ENCODE measurements at places on chromosomes 6 and 20. TPM values are rescaled to one million over a fixed set of nuclear protein-coding genes. Genes with fewer than 3 reads are reported as not detected.

Gene VGLL2
- not detected for total RNA-seq

Gene XKR7
- total RNA-seq: not detected

Gene LZTS3
- 4.3 TPM for total RNA-seq

Gene CTAGE9
- total RNA-seq: not detected

Gene LIME1
- 7.0 TPM for total RNA-seq

Gene BMP2
- total RNA-seq: 5.0 TPM

Gene MEP1A
- not detected for total RNA-seq

Gene OSER1
- total RNA-seq: 67.6 TPM

Gene TNNC2
- 0.12 TPM for total RNA-seq

Gene COL20A1
- not detected for total RNA-seq

Gene HLA-DQB1
- not detected for total RNA-seq

Gene GPR6
- not detected for total RNA-seq

Gene DLK2
- 0.66 TPM for total RNA-seq

Gene COL11A2
- total RNA-seq: 0.11 TPM

Gene EMILIN3
- under 0.01 TPM for total RNA-seq

Gene OVOL2
- not detected for total RNA-seq

Gene MROH8
- 1.4 TPM for total RNA-seq

Gene ITPR3
- total RNA-seq: 55.4 TPM

Gene FAXC
- 1.2 TPM for total RNA-seq

Gene POU5F1
- total RNA-seq: not detected

Gene GRM1
- not detected for total RNA-seq

Gene LY6G6D
- not detected for total RNA-seq

Gene LAMA5
- 68.2 TPM for total RNA-seq

Gene SGK1
- total RNA-seq: 113 TPM

Gene ULBP2
- 2.6 TPM for total RNA-seq

Gene NKX2-4
- not detected for total RNA-seq

Gene PLTP
- total RNA-seq: 23.5 TPM

Gene MMP24
- 0.11 TPM for total RNA-seq

Gene SCUBE3
- total RNA-seq: 58.5 TPM

Gene DNAAF9
- 11.4 TPM for total RNA-seq

Gene DACT2
- not detected for total RNA-seq

Gene TBC1D32
- total RNA-seq: 13.4 TPM

Gene MYL9
- total RNA-seq: 7.2 TPM

Gene KHDC1L
- total RNA-seq: not detected

Gene ADGRG6
- 6.6 TPM for total RNA-seq

Gene INSM1
- total RNA-seq: not detected

Gene B3GAT2
- under 0.01 TPM for total RNA-seq

Gene OPN5
- total RNA-seq: not detected

Gene ZNF184
- 8.2 TPM for total RNA-seq

Gene ASIP
- not detected for total RNA-seq

Gene SPATA2
- 1.2 TPM for total RNA-seq

Gene SLC22A7
- total RNA-seq: not detected

Gene GMPR
- 8.1 TPM for total RNA-seq

Gene DDRGK1
- total RNA-seq: 32.5 TPM

Gene SLC35D3
- total RNA-seq: not detected

Gene THEMIS
- not detected for total RNA-seq

Gene SLC26A8
- not detected for total RNA-seq

Gene TP53TG5
- not detected for total RNA-seq

Gene TFAP2C
- 9.5 TPM for total RNA-seq
